Stimulated activated CD4-positive, alpha-beta T cell treated with anti-CD3 and anti-CD28 coated beads, Interleukin-12 subunit alpha, Interleukin-12 subunit beta, amount 100 ng/mL, for 48 hours (primary cell): ENCODE measurements at places on chromosomes 4 and X.

DNA sequence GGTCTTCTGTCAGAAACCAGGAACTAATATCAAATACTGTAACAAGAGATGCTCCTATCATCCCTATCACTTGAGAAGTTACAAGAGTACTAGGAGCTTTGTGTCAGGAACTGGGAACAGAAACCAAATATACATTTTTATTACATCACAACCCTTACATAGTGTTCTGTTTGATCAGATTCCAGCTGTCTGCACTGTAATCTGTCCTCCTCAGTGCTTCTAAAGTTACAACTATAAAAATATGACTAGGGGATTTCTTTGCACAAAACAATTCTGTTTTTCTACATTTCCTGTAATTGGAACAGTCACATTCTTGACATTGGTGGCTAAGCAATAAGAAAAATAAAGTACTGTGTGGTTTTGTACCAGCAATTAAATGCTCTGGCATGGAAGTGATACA, 686.0 kb downstream of the PDHA2 start:
- DNase-seq: no peak

- DNase-seq: no peak
Measured at GRCh38 chrX:120306630-120307029, 4.6 kb downstream of the TMEM255A start.

- DNase-seq: no peak
Measured at GRCh38 chrX:103343105-103343504, 13.1 kb downstream of the TCEAL7 start.

- DNase-seq: no peak
Measured at GRCh38 chrX:95291561-95291960, 1393.1 kb upstream of the DIAPH2 start.

DNA sequence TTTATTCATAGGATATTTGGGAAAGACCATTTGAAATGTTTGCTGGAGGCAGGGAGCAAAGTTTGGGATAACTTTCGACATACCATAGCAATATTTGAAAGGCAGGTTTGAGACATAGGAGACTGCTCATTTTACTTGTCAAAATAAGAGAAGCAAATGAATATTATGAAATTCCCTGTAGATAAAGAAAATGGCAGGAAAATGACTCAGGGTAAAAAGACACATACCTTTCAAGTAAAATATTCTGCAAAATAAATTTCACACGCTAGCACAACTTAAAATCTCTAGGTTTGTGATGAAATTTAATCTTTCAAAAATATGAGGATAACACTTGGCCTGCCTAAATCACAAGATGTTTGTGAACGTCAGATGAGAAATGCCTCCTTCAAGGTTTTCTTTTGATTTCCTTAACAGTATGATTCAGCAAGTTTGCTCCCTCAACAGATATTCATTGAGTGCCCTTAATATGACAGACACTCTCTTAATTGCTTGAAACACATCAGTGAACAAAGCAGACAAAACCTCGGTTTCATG, 6.6 kb downstream of the TMEM156 start:
- no peak for DNase-seq

- DNase-seq: no peak
Measured at GRCh38 chr4:142365391-142365790, 480.7 kb downstream of the INPP4B start.

DNA sequence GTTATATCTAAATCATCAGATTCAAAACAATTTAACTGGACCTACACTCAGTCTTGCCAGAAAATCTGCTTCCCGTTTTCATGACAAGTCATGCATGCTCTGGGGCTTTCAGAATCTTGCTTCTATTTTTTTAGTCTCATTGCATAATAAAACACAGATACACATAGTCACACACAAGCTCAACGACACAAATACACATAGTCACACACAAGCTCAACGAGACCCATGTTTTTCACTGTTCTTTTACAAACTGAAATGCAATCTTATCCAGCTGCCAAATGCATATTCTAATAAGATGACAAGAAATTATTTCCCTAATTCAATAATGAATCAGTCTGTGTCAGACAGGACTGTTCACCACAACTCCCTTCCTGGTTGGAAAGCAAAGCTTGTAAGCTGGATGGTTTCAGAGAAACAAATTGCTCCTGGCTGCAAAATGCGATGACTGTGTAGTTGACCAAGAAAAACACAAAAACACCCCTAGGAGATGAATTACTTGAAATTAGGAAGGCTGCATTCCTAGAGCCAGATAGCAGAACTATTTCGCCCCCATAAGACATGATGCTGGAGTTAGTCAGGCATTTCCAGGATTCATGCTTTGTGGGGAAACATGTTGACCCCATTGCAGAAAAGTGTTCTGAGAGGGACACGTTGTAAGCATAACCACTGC, 208.7 kb downstream of the CHIC2 start:
- no peak for DNase-seq
